SJSA1 (cell line): ENCODE measurements at places on chromosomes 12 and 14.

- no peak for DNase-seq
Observed at GRCh38 chr14:24613241-24613640, 3.8 kb upstream of the GZMH start.

DNA sequence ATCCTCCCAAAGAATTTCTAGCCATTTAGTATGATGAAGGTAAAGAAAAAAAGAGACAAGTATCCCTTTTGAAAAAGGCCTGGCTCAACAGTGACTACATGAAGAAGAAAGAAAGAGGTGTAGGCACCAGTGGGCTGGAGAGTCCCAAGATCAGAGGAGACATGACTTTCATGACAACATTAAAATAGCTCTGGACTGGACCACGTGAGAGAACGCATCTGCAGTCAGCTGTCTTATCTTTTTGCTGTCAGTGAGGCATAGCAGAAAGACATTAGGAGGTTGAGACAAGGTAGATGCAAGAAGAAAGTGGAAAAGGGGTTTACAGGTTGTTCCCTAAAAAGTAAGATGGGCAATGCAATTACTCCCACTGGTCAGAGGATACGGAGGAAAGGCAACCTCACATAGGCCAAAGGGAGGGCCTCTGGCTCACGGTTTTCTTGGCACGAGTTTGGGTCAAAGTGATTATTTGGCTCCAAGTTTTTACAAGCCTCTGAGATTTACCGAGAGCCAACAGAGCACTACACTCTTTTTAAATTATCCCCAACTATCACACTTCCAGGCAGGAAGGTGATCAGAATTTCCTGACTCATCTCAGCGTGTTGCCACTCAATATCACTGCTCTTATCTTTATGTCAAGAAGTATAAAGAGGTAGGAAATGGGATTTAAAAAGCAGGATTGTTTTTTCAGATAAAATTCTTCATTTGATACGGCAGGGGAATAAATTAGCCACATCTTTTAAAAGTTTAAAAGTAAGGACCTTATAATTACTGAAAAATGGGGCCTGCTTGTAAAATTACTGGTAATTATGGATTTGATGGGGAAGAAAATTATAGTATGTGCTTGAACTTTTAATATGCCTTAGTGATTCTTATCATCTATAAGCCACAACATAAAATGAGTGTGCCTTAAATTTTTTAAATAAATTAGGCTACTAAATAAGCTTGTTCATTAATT, 29.2 kb downstream of the TMTC1 start:
- DNase-seq = no peak

DNA sequence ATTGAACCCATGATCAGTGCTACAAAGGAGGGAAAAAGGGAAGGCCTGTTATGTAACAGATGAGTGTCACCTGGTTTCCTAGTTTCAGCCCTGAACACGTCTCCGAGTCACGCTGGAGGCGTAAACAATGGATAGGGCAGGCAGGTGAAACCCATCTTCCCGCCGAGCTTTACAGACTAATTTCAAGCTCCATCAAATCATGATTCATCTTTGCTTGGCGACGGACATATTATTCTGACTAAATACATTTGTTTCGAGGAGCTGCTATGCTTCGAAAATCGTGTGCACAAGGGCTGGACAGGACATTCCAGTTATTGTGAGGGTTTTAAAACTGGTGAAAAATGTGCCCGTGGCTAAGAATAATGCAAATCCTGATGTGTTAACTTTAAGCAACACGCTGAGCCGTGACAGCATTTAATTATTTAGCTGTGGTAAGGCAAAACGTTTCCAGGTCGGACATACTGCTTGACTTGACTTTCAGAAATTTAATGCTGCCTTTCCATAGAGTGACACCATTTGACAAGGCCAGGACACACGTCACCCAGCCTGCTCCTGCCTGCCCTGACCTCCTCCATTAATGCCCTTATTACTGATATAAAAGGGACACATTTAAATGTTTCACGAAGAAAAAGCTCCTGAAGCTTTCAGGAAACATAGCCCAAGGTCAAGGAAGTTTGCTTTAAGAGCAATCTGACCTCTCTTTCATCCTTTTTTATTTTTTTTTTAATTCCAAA, 1203.5 kb upstream of the TMEM132C start:
- DNase-seq = no peak

DNA sequence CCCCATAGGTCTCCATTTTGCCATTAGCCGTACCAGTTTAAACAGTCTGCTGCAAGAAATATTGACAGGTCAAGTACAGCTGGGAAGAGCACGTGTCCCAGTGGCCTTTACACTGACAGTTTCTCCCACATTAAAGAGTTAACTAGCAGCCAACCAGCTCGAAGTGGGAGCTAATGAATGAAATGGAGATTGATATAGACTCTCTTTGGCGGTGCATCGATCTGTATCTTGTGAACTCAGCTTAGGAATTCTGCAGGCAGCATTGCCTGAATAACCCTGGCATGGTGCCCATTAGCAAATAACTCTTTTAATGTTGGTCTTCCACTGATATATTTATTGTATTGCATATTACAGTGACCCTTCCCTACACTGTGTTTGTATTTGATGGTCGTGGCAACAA, 319.4 kb downstream of the EGLN3 start:
- no peak for DNase-seq

DNA sequence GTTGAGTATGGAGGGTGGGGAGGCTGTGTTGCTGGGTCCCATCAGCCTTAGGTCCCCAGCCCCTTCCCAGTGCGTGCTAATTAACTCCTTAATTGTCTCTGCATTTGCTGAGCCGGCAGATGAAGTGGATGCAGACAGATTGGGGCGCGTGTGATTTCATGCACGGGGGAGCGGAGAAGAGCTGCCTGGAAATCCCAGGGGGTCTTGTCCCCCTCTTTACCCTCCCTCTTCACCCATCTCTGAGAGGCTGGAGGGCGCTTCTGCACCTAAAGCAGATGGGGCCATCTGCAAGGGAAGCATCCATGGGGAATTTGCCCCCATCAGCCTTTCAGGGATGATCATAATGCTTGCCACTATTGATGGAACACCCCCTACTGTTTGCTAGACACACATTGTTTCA, 4.4 kb upstream of the ASIC1 start:
- DNase-seq = no peak

- no peak for DNase-seq
Observed at GRCh38 chr14:102013669-102014200, 49.4 kb downstream of the DYNC1H1 start.
